Coronary artery (tissue), 2 donors: ENCODE measurements at places on chromosomes 11 and 22.

- DNase-seq: no peak
Observed at GRCh38 chr11:17498475-17498874, 21.8 kb upstream of the ABCC8 start.

GRCh38 chr11:82398300-82398815, 335.3 kb downstream of the FAM181B start:
- DNase-seq: no peak

DNA sequence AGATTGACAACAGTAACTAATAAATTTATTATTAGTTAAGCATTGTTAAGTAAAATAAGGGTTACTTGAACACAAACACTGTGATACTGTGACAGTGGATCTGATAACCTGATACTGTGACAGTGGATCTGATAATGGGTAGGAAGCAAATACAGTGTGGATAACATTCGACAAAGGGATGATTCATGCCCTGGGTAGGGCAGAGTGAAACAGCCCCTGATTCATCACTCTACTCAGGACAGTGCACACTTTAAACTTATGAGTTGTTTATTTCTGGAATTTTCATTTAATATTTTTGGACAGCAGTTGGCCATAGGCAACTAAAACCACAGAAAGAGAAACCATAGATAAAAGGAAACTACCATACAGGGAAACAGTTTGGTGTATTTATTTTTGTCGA, 60.8 kb upstream of the CTSC start:
- no peak for DNase-seq

DNA sequence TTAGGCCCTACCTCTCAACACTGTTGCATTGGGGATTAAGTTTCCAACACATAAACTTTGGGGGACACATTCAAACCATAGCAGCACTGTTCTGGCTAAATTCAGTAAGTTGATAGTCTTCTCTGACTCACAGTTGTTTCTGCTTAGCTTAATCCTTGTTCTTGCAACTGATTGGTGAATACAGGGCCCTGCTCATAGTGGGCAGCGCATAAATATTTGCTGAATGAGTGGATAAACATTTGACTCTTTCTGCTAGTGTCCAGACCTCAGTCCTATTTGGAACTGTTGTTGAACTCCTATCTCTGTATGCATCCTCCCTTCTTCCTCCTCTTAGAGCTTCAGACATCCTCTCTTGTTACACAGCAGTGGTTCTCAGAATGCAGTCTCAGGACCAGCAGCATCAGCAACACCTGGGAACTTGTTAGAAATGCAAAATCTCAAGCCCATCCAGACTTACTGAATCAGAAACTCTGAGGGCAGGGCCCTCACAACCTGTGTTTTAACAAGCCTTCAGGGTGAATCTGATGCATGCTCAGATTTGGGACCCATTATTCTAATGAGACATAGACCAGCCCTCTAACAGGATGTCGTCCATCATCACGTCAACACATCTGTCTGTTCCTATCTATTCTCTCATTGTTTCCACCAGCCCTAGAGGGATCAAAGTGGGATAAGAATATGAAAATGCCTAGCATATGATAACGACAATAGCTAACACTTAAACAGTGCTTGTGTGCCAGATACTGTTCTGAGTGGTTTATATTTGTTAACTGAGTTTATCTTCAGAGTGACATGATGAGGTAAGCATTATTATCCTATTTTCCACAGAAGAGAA, 22.3 kb downstream of the SPON1 start:
- no peak for DNase-seq

- DNase-seq: no peak
Observed at GRCh38 chr22:46918197-46918596, 155.7 kb downstream of the TBC1D22A start.
